Pulmonary artery endothelial cell (primary cell): ENCODE measurements at places on chromosomes 11 and 22. TPM values are rescaled to one million over a fixed set of nuclear protein-coding genes. Genes with fewer than 3 reads are reported as not detected.

TNNT3 gene
- not detected in 2 replicates for total RNA-seq

CCDC116 gene
- total RNA-seq: 0.07 and 0.35 TPM in 2 replicates

SDHAF2 gene
- 33.7 and 44.0 TPM in 2 replicates for total RNA-seq

- no peak for DNase-seq
Measured at GRCh38 chr11:98136357-98136756, 884.4 kb upstream of the CNTN5 start.

DNA sequence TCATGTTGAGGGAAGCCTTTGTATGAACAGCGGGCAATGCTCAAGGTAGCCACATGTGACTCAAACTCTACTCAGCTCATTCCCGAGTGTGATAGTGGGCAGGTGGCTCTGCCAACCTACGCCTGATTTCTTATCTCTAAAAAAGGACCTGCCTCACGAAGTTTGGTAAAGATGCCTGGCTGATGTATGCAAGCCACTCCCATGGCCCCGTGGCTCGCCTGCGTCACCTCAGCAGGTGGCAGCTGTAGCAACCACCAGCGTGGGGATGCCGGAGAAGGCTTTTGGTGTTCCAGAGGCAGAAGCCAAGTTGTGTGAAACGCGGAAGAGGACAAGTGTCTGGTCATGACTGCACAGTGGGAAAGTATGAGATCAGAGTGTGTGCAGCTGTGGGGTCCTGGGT lies 5.4 kb downstream of the FADS2 start:
- DNase-seq: no peak

DNA sequence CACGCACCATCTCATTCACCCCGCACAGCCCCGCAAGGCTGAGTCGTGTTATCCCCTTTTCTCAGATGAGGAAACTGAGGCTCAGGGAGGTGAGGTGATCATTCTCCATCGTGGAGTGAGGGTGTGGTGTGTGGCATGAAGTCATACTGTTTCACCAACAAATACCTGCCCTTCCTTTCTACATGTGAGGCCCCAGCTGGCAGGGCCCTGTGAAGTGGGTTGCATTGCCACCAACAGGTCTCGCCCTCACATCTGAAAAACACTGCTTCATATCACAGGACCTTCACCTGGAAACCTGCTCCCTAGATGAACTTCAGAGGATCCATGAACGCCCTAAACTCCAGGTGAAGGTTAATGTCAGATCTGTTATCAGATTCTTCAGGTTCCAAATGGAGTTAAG lies 4.3 kb downstream of the SSTR3 start:
- no peak for DNase-seq

GRCh38 chr22:39181778-39182177 lies 29.3 kb upstream of the CBX7 start:
- DNase-seq: no peak

DNA sequence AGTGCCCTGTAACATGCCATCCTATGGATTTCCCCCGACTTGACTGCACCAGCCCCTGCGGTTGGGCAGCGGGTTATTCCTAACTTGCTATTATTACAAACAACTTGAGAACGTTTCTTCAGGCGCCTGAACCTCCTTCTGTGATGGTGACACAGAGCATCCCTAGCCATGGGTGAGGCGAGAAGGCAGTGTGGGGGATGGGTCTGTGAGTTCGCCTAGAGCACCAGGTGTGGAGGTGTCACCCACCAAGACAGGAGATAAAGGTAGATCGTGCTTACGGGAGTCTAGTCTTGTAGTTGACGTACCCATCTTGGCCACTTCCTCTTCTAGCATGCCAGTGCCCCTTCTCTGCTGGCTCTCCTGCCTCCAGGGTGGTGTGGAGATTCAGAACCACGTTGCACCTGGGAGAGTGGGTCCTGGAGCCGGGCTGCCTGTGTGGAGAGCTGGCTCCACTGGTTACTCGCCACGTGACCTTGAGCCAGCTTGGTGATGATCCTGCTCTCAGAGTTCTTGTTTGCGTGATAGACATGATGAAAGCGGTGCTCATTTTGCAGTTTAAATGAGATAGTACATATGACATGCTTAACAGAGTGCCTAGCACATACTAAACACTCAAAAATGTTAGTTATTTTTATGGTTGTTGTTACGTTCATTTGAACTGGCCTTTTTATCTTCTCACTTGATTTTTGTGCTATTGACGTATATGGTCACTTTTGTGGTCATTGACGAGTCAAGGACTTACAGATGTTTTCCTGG lies 37.8 kb downstream of the TBC1D22A start:
- DNase-seq: no peak

- DNase-seq: no peak
Measured at GRCh38 chr22:33883561-33883960, 36.7 kb downstream of the LARGE1 start.

- DNase-seq: peak; percentile 71
Measured at GRCh38 chr11:75347781-75348566, 3.5 kb downstream of the ARRB1 start.

- peak; percentile 40 for DNase-seq
Measured at GRCh38 chr11:2419638-2420501, 19.3 kb downstream of the TSSC4 start.

- no peak for DNase-seq
Measured at GRCh38 chr22:48306785-48307510, 1520.7 kb downstream of the BRD1 start.

GRCh38 chr22:24133187-24133965 lies 47.9 kb upstream of the SUSD2 start:
- no peak for DNase-seq

GRCh38 chr22:35316751-35317150 lies 17.1 kb downstream of the TOM1 start:
- DNase-seq: no peak
